ENCODE measurements at places on chromosomes 6 and 20. TPM values are rescaled to one million over a fixed set of nuclear protein-coding genes. Genes with fewer than 3 reads are reported as not detected.
A peak's percentile ranks its signal among the peaks of the same experiment; 100 is the strongest.

GRCh38 chr6:14596410-14596809, 478.8 kb downstream of the CD83 start:
- peak; percentile 88 for DNase-seq

DNA sequence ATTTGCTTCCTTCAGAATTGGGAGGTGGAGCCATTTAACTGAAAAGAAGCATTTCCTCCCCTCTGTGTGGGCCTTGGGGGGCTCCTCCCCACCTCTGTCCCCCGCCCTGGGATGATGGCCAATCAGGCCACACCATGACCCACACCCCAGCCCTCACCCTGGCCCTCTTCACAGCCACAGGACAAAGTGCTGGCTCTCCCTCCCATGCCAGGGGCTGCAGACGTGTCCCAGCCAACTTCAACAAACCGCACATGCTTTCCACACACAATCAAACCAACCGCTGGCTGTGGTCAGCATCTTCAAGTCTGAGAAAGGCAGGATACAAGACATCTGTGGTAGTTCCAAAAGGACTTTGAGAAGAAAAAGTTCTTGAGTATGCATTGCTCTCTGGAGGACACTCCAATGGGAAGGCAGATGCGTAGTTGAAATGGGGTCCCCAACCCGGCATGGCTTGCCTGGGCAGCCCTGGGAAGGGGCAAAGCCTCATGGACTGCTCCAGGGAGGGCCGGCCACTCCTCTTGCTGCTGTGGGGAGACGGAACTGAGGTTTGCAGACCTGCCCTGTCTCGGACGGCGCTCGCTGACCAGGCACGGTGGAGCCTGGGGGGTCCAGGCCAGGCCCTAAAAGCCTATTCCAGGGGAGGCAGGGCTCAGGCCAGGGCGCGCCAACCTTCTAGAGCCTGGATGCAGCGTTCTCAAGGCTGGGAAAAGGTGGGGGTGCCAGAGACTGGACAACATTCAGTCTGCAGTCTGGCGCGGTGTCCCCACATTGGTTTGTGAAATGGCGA, 12.2 kb downstream of the TTLL2 start:
- no peak for DNase-seq

- no peak for DNase-seq
Measured at GRCh38 chr6:7580537-7580926, 9.5 kb upstream of the SNRNP48 start.

GRCh38 chr20:17320456-17320855, 93.6 kb downstream of the PCSK2 start:
- DNase-seq = no peak

DNA sequence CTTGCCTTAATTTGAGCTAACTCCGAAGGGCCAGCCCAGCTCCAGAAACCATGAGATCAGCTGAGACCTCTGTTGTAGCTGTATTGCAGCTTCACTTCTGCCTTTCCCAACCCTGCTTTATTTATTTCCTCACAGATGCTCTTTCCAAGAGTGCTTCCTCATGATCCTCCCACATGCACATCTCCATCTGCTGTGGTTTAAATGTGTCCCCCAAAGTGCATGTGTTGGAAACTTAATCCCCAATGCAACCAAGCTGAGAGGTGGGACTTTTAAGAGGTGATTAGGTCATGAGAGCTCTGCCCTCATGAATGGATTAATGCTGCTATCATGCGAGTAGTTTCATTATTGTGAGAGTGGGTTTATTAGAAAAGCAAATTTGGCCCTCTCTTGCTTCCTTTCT, 164.4 kb upstream of the TAB2 start:
- DNase-seq = no peak

DNA sequence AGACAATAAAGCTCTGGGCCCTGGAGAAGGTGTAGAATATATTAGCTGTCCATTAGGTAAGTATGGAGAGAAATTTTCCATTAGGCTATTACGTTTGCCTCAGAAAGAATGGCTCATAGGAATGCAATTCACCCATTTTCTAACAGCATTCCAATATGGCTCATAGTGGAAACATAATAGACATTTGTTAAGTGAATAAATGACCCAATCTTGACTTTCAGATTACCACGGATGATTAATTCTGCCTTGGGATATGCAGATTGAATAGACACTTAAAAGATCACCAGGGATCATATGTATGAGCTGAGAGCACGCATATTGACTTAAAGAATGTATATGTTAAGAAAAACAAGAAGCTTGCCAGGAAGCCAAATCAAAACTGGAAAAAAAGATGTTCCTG, 209.1 kb upstream of the CDYL start:
- peak; percentile 76 for DNase-seq

DNA sequence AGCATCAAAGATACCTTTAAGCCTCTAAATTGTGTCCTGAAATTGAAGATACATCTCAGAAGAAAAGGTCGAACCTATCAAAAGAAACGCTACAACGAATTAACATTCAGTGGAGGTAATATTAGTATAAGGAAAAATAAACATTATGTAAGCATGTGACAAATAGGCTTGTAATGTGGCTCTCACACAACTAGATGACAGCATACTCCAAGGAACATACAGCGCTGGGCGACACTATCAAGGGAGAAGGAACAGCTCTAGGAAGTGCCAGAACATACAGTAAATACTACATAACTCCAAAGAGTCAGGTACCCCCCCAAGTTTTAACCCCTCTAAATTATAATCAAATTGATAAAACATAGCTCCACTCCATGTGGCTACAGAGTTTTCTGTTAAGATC, 103.5 kb downstream of the LAMP5 start:
- DNase-seq = peak; percentile 22

- DNase-seq = no peak
Measured at GRCh38 chr6:158674342-158675131, 24.7 kb downstream of the SYTL3 start.

GRCh38 chr20:63652192-63652980, 838 bp downstream of the STMN3 start:
- DNase-seq = no peak

- DNase-seq = no peak
Measured at GRCh38 chr20:50004229-50004628, 21.4 kb downstream of the SNAI1 start.

- DNase-seq = no peak
Measured at GRCh38 chr20:40892642-40893041, 136.0 kb upstream of the TOP1 start.

Gene C6orf15
- 4.6 TPM for total RNA-seq

Gene ECT2L
- not detected for total RNA-seq

Gene PTPRA
- total RNA-seq = 50.1 TPM

Gene SNAI1
- total RNA-seq = 9.1 TPM

Measured in astrocyte (in vitro differentiated cells and primary cell).